ENCODE measurements at places on chromosomes 5 and 9.

DNA sequence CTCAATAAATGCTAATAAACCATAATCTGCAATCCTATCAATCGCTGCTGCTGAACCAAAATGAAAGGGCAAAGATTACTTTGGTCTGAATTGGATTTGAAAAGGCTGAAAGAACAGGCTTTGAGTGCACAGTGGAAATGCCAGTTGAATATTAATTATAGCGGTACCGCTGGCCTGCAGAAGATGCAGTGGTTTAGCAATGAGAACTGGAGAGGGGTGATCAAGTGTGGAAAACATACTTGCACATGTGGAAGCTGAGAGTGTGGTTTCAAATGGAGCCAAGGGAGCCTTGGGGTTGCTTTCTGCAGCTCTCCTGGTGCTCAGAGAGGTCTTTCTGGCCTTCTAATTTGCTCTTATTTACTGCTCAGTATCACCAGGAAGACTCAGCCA, 133.9 kb downstream of the PTTG1 start:
- no peak for DNase-seq

DNA sequence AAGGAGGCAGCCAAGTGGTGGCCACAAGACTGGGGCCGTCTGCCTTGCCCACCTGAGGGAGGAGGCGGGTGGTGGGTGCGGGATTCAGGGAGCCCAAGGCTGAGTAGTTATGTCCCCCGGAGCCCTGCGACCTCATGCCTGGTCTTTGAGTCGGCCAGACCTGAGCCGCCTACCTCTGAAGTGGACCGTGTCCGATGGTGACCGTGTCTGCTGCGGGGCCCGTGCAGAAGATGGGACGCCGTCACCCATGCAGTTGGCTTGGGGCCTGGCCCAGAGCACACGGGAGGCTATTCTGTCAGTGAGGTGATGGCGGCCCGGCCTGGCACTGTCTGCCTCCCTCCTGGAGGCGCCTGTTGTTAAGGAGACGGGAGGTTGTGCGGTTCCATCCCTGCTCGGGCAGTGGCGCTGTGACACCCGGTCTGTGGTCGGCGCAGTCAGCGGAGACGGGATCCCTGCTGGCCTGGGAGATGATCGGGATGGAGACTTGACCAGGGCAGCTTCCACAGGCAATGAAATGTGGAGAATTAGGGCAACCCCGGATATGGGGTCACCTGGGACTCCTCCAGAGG, 62.5 kb upstream of the FCN2 start:
- DNase-seq: no peak

- no peak for DNase-seq
These were observed 10.9 kb upstream of the FBXO38 start for GRCh38 chr5:148372893-148373292.

DNA sequence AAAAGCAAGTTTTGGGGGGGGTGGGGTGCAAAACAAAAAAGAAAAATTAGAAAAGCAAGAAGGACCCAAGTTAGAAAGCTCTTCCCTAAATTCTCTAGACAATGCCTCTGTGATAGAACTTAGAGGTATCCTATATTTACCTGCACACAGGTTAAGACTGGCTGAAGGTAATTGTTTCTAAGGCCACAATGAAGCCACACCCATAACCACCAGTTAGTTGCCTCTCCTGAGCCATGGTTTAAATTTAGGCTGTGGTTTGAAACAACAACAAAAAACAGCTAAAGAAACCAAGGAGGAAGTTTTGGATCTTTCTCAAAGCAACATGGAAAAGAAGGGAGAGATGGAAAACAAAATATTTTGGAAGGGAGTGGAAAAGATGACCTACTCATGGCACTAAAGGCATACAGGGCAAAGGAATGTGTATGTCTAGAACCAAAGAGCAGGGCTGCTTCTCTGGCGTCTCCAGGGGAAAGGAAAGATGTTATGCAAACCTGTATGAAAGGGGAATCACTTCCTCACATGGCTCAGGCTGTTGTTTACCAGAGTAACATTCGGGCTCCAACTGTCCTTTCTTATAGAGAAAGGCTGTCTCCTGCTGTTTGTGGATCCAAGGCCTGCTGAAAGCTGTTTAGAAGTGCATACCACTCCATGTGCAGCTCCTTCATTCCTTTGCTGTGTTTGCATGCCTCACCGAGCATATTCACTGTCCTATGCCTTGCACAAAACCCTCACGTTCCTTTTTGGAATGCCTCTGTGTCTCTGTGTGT, 408.9 kb upstream of the MPDZ start:
- DNase-seq: no peak

GRCh38 chr5:111585946-111586345, 73.6 kb upstream of the STARD4 start:
- DNase-seq: no peak

GRCh38 chr9:112233769-112234168, 58.7 kb upstream of the SUSD1 start:
- no peak for DNase-seq

DNA sequence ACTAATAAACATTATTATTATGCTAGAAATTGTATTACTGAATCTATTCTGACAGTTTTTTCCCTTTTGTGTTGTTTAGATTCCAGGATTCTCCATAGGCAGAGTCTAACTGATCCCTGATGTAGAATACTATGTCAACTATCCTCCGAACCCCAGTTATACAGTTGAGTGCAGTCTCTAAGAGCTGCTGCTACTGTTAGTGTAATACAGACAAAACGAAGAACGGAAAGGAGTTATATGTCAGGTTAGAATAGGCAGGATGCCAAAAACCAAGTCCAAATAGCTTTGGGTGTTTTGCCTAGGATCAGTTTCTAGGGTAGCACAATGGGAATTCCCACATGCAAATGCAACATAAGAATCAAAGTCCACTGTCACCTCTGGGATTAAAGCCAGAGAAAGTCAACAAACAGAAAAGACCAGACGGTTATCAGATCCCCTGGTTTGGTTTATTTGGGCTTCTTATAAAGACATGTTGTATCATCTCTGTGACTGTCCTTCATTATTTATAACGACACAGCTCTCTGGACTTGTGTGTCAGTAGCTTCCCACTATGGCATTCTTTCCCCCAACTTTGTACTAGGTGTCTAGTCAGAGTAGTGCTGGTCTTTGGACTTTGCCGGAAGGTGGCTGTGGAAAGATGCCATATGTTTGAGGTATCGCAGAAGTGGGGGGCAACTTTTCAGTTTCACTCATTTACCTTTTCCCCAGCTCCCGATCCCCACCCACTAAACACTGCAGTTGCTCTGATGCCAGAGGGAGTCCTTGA, 14.9 kb upstream of the TMEM38B start:
- no peak for DNase-seq

- DNase-seq: no peak
These were observed 86.0 kb downstream of the SNCAIP start for GRCh38 chr5:122398016-122398415.

DNA sequence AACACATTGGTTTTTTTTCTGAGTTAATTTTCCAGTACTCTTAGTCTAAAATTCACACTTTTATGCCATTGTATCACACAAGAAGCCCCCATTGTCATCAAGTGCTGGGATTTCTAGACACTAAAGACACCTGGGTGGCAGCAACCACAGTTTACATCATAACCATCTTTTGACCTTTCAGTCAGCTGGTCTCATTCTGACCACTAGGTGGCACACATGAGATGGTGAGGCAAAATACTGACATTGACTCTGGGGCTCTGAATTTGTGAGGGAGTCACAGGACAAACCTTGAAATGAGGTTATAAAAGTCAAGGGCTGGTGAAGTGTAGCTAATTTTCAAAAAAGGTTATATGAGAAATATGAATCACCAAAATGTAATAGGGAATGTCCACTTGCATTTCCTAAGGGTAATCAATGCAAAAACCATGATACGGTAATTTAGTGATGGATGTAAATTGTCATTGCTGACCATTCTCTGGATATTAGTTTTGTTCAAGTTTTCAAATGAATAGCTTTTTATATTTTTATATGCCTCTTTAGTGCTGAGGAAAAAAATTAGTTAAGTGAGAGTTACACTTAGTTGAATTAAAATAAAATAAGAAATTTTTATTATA, 229.4 kb downstream of the DMAC1 start:
- peak; percentile 50 for DNase-seq

- DNase-seq: no peak
These were observed 138.8 kb upstream of the COL5A1 start for GRCh38 chr9:134502809-134503211.

GRCh38 chr5:2525351-2525750, 226.1 kb downstream of the IRX2 start:
- no peak for DNase-seq

DNA sequence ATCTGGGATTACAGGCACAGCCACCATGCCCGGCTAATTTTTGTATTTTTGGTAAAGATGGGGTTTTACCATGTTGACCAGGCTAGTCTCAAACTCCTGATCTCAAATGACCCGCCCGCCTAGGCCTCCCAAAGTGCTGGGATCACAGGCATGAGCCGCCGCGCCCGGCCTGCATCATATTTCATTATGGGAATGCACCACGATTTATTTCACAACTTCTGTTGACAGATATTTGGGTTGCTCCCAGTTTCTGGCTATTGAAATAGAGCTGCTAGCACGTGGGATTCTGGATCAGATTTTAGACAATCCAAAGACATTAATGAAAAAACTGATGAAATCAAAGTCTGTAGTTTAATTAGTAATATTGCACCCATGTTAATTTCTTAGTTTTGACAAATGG, 48.4 kb upstream of the FUBP3 start:
- DNase-seq: no peak

- DNase-seq: no peak
These were observed 30.8 kb upstream of the ALDH1A1 start for GRCh38 chr9:72983512-72984225.

- DNase-seq: no peak
These were observed 1.5 kb upstream of the TTC39B start for GRCh38 chr9:15308511-15308910.

DNA sequence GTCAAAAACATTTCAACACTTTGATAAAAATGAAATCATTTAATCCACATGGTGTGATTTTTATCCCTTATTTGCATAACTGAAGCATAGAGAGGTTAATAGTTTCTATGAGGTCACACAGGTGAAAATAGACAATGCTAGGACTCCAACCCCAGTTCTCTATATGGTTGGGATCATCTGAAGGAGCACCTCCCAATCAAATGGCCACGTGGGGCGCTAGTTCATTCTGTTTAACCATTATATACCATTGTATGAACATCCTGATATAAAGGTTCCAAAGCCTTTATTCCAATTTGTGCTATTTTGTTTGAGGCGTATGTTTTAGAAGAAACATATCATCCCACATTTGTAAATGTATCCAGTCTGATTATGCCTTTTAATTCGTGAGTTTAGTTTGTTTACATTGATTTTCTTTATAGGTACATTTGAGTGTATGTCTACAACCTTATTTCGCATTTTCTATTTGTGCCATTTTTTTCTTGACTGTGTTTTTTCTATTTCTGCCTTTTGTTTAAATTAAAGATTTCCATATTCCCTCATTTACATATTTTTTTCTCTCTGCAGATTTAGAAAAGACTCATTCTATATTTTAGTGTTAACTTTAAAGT, 1092.0 kb downstream of the MAT2B start:
- no peak for DNase-seq

DNA sequence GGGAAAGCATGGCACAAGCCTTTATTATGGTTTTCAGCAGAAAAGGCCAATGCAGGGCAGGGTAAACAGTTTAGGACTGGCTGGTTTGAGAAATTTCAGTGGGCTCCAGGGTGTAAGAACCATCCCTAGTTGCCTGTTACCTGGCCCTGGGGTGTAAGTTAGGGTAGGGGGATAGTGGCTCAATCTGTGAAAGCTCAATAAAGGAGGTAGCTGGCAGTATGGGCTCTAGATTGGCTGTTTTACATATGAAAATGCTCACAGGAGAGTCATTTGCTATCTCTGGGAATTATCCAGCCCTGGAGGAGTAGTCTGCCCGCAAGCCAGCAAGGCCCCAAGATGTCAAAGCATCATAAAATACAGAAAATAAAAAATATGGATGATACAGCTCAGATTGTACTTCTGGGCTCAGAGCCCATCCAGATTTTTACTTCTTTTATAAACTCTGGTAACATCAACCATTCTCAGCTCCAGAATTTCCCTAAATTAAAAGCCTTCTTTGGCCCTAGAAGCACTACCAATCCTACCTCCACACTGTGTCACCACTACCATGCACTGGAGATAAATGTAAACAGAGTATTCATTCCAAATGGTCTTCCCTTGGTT, 31.1 kb downstream of the SSBP2 start:
- no peak for DNase-seq

GRCh38 chr9:136059851-136060670, 35.0 kb downstream of the NACC2 start:
- DNase-seq: no peak

DNA sequence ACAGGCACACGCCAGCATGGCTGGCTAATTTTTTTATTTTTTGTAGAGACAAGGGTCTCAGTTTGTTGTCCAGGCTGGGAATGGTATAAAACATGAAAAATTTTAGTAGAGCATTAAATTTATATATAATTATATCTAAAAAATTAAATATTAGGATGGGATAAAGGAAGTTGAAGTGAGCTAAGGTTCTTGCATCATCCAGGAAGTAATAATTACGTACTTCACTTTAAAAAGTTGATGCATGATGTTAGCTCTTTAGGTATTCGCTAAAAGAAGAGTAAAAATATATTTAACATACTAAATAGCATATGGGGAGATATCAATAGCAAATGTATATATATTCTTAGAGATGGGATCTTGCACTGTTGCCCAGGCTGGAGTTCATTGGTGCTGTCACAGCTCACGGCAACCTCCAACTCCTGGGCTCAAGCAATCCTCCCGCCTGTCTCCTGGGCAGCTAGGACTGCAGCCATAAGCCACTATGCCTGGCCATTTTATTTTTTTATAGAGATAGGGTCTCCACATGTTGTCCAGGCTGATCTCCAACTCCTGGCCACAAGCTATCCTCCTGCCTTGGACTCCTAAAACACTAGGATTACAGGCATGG, 12.3 kb downstream of the DCAF10 start:
- DNase-seq: no peak

- DNase-seq: no peak
These were observed 102.8 kb downstream of the CDH18 start for GRCh38 chr5:19885040-19885824.

DNA sequence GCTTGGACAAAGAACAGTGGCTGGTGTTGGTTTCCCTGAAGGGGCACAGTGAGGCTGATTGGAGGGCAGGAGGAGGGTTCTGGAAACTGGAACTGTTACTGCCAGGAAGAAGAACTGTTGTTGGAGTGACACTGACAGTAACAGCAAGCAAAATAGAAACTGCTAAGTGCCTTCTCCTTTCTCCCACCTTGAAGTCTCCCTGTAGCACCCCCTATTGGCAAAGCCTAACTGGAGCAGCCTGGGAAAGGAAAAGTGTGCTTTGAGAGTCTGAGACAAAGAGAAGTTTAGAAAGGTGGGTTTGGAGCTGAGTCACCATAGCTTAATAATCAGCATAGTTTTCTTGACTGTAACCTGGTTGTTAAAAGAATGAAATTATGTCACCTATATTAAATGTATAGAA, 2.5 kb upstream of the TMEM174 start:
- no peak for DNase-seq

- no peak for DNase-seq
These were observed 246.6 kb upstream of the ANKRD55 start for GRCh38 chr5:56479696-56480077.

DNA sequence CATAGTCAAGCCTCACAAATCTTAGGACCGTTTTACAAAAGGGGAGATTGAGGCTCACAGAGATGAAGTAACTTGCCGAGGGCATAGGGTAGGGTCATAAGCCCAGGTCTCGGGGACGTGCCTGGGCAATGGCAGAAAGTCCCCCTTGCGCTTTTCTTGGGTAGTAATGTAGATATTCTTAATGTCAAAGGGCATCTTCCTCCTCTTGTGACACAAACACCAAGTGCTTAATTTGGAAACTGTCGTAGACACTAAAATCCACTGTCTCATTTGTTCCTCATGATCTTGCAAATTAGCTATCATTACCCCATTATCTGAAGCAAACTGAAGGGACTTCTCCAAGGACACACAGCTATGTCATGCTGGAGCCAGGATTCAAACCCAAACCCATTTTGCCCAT, 180.8 kb downstream of the GAS1 start:
- DNase-seq: no peak
